ENCODE measurements at places on chromosomes 16 and 17.
A peak's percentile ranks its signal among the peaks of the same experiment; 100 is the strongest.

DNA sequence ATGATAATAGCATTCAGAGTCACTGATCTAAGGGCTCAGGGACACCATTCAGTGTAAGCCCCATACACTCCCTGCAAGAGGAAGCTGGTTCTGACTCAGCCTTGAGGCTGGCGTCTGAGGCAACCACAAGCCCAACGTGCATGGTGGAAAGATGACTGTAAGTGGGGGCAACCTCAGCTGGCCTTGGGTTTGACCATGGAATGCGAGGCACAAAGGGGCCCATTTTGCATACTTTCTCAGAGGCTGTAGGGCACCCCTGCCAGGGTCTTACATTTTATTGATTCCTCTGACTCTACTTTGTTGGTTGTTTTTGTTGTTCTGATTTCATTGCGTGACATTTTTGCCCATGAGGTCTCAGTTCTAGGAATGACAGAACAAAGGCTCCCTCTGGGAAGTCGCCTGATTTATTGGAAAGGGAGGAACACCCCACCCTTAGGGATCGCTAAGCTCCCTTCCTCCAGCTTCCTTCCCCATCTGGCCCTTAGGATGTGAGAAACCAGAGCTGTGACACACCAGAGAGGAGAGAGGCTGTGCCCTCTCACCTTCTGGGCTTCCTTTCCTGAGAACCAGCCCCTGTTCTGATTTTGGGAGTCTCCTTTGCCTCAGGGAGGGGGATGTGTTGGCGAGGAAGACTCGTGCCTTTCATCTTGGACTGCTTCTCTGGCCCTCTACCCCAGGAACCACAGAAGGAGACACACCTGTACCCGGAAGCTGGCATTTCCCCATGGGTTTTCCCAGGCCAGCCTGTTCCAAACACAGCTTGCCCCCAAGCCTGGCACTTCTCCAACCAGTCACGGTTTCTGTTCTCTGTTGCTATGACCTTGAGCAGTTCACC lies 5.6 kb upstream of the CIITA start:
- no peak for DNase-seq

DNA sequence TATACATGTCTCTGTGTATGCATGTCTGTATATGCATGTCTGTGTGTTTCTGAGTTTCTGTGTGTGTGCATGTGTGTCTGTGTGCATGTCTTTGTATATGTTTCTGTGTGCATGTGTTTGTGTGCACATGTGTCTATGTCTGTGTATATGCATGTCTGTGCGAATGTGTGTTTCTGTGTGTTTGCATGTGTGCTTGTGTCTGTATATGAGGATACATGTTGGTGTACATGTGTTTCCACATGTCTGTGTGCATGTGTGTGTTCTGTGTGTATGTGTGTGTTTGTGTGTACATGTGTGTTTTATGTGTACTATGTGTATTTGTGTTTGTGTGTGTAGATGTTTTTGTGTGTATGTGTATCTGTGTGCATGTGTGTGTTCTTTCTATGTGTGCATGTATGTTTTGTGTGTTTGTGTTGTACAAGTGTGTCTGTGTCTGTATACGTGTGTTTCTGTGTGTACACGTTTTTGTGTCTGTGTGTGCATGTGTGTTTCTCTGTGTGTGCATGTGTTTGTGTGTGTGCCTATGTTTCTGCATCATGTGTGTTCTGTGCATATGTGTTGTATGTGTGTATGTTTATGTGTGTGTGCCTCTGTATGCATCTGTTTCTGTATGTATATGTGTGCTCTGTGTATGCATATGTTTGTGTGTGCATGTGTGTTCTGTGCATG lies 8.9 kb upstream of the RAB37 start:
- no peak for DNase-seq

- peak; percentile 3 for DNase-seq
Measured at GRCh38 chr17:9022573-9023391, 1.5 kb downstream of the NTN1 start.

DNA sequence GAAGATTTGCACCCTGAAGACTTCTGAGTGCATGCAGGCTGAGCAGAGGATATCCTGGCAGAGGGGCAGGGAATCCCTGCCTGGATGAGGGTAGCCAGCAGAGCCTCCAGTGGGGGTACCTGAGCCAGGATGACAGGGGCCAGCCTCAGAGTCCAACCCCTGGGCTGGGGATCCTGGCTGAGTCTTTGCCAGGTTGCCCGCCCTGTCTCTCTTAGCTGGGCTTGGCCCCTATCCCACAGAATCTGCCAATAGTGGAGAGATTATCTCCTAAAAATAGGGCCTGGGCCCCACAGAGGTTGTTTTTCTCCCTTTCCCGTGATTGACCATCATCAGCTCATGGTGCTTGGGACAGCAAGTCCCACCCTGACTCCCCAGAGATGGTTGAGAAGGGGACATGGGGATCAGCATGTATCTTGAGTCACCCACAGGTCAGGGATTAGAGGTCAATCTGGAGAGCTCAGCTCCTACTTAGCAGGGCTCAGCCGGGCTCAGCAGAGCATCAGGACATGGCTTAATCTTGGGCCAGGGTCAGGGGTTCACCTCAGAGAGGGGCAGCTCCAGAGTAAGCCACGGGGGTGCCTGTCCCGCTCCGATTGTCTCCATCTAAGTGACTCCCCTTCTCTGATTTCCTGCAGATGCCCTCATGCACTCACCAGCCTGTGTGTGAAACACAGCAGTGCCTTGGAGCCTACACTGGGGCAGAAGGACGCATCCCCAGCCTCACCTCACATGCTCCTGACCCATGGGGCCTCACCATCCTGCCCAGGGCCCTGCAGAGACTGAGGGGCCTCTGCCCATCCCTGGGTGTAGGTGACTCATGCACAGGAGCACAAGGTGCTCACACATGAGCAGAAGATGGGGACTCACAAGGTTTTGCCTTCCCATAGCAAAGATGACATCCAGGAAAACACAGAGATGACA lies 11.5 kb downstream of the CDH16 start:
- no peak for DNase-seq

DNA sequence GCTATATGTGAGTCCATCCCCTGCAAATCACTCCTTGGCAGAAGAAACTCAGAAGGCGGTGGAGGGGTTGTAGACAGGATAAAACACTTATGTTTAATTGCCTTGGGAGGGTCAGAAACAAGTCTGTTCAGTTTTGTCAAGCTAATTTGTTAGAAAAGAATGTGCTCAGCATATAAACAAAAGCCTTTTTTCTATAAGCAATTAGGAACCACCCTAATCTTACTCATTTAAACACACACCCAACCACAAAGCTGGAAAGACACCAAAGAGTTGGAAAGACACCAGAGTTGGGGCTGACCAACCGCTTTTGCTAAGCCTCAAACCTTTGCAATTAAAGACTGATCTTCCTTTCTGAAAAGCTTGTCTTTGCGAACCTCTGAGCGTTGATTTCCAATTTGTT lies 439.2 kb upstream of the ERCC4 start:
- DNase-seq, result no peak

- DNase-seq, result no peak
Measured at GRCh38 chr17:1868090-1868489, 38.3 kb downstream of the RPA1 start.

DNA sequence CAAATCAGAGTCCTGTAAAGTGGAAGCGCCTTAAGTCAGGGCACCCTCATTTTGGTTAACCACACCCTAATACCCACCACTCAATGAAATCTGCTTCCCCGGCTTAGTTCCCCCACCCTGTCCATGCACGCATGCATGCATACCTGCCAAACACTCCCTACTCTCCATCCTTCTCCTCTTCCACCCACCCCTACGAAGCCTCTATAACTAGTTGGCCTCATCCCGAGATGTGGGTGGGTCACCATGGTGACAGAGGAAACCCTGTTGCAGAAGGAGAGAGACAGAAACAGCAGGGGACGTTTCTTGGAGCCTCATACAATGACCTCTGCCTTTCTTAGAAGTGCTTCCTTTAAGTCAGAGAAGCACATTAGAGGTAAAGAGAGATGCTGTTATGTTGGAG lies 46.8 kb upstream of the DNAH9 start:
- DNase-seq, result no peak

DNA sequence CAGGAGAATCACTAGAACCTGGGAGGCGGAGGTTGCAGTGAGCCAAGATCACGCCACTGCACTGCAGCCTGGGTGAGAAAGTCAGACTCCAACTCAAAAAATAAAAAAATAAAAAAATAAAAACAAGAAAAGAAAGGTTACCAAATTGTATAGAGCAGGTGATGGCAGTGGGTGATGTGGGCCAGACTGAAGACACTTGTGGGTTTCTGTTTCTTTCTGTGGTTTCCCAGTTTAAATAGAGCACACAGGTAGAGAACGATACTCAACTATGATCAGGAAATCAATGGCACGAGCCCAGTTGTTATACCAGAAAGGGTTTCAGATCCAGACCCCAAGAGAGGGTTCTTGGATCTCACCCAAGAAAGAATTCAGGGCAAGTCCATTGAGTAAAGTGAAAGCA lies 32.6 kb downstream of the NUBP1 start:
- DNase-seq, result no peak

GRCh38 chr17:49703557-49704277 lies 4.0 kb downstream of the SLC35B1 start:
- peak; percentile 92 for DNase-seq

DNA sequence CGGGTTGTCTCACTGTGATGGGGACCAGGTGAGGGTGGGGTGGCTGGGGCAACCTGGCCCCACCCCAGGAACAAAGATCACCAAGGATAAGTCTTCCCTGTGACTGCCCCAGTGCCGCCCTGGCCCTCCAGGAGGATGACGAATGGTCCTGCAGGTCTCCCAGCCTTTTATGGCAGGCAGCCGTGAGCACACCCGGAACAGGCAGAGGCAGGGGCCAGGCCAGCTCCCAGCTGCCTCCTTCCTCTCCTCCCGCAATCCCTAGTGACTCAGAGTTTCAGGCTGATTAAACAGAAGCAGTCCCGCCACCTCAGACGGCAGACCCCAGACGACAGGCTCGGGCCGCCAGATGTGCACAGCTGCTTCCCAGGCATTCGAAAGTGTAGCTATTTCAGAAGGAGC lies 13.3 kb downstream of the JUP start:
- DNase-seq, result no peak

DNA sequence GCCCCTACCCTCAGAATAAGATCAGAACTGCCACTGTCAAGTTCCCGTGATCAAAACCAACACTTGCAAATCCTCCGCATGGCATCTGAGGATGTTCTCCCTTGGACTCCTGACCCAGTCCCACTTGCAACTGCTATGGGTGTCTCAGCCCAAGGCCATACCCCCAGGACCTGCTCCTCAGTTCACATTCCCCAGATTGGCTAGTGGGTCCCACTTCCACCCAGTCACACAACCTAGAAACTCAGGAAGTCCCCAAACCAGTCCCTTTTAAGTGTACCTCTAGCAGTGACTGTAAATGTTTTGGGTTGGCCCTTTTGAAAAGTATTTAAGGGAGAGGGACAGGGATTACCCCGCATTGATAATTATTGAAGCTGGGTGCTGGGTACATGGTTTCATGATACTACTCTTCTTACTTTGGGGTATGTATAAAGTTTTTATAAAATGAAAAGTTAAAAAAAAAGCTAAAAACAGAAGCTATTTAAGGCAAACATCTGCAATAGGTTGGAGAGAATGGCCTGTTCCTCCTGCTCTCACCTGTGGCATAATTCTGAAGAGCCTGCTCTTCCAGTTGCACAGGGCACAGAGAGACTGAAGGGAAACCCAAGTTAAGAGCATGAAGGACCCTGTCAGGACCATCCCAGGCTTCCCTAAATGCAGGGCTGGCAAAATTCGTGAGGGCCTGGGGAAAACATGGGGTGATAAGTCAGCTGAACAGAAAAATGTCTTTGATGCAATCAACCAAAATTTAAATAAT lies 42.5 kb downstream of the ERN1 start:
- DNase-seq, result no peak

- peak; percentile 75 for DNase-seq
Measured at GRCh38 chr17:75430159-75430974, 24.9 kb upstream of the GRB2 start.

DNA sequence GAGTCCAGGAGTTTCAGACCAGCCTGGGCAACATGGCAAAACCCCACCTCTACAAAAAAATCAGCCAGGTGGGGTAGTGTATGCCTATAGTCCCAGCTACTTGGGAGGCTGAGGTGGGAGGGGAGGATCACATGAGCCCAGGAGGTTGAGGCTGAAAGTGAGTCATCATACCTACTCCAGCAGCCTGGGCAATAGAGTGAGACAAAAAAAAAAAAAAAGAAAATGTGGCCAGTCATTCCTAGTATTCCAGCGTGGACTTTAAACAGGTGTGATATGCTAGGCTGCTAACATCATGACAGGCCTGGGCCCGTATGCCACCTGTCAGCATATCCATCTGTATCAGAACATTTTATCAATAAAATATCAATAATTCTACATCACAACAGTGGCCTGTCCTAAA lies 143.3 kb downstream of the AATF start:
- DNase-seq, result no peak

- no peak for DNase-seq
Measured at GRCh38 chr17:47898241-47898640, 2.2 kb downstream of the SP2 start.

- DNase-seq, result no peak
Measured at GRCh38 chr16:88338111-88338510, 44.6 kb upstream of the ZNF469 start.

- DNase-seq, result no peak
Measured at GRCh38 chr17:3003296-3004149, 59.9 kb downstream of the OR1D5 start.

DNA sequence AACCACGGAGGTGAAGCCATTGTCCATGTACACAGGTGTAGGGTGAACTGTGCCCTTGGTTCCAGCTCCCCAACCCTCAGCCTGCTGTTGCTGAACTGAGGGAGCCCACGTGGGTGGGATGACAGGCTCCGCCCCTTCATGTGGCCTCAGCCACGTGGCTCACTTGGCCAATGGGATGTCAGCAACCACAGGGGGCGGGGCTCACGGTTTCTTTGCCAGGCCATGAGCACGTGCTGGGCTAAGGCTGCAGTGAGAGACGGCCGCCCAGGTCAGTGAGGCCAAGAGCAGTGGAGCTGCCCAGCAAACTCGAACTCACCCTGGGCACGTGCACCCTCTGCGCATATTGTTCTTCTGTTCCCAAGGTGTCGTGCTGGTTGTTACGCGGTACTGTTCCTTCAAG lies 282.6 kb downstream of the IRF8 start:
- no peak for DNase-seq

DNA sequence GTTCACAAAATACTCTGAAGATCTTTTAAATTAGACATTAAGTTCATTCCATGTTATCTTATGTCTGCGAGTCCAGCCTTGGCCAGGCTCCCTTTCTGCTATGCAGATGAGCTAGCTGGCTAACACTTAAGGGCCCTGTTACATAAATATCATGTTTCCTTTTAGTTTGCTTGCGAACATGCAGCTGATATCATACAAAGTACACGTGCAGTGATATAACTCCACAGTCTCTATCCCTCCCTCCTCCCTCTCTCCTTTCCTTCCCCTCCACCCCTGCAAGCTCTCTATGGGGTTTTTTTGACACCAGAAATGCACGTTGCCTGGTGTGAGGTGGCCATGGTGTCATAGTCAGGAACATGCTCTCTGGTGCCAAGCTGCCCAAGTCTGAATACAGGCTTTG lies 46.1 kb downstream of the ARHGAP17 start:
- DNase-seq, result no peak

DNA sequence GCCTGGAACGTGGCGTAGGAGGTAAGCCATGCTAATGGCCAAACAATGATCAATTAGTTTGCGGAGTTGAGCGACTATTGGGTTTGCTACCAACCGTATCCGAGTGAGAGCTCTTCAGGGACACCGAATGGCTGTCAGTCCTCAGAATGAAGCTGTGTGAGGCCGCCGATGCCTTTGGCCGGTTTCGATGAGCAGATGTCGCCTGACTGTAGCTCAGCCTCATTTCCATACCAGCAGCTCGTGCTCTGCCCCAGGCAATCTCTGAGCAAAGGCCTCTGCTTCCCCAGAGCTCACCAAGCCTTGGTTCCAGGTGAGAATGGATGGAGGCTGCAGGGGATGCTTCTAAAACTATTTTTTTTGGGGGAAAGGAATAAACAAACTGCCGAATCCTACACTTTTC lies 111.7 kb upstream of the HS3ST4 start:
- no peak for DNase-seq

- no peak for DNase-seq
Measured at GRCh38 chr17:61325382-61326073, 74.1 kb upstream of the TBX2 start.
